ENCODE measurements at places on chromosomes 4 and X.

GRCh38 chrX:113804819-113805218 lies 779.1 kb upstream of the HTR2C start:
- no peak for DNase-seq

DNA sequence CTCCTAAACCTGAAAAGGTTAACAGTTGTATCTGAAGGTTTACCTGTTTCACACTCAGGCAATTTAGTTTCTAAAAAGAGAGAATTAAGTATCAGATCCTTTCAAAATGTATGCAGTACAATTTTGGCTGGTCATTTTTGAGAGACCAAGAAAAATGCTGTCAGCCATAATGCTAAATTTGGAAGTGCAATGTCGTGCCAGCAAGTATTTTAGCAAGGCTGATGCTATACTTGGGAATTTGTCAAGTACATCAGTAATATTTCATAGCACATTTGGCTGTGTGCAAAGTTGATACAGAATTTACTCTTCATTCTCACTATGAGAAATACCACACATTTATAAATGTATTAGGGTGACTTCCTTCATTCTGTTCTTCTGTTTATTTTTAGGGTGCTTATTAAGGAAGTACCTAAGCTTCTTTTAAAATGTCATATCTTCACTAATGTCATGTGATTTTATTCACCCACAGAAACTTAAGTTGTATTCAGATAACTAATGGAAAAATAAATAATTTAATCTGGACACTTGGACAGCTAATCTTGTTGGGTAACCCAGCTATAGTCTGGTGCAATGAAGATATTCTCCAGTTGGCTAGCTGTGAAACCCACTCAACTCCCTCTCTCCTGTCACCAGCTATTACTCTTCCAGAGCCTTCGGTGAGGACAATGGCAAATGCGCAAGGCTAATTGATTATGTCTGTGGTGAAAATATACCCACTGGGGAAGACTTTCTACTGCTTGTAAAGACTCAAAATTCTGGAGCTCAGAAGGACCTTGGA lies 84.2 kb upstream of the TLL1 start:
- DNase-seq = no peak

DNA sequence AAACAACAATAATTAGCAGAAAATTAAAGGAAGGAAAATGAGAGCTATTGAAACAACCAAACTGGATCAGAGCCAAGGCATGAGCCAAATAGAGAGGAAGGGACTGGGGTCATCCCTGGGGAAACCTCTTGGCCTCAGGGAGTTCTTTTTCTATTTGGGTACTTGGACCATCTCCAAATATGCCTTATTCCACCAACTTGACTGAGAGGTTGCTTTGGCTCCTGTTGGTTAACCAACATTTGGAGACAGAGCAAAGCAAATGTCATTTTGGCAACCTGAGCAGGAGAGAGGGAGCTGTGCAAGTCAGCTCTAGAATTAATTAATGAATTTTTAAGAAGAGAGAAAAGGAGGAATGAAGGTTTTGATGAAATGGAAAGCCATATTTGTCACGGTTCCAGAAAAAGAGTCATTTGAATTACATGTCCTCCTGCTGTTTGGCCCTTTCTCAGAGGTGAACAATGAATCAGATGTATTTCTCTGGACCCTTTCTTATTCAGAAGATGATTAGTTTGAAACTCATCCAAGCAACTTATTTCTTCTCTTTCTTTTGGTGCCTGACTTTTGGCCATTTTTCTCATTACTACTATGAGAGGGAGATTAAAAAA lies 119.1 kb downstream of the CNKSR2 start:
- DNase-seq = no peak

GRCh38 chr4:136414981-136415380 lies 1117.3 kb downstream of the PCDH18 start:
- no peak for DNase-seq

DNA sequence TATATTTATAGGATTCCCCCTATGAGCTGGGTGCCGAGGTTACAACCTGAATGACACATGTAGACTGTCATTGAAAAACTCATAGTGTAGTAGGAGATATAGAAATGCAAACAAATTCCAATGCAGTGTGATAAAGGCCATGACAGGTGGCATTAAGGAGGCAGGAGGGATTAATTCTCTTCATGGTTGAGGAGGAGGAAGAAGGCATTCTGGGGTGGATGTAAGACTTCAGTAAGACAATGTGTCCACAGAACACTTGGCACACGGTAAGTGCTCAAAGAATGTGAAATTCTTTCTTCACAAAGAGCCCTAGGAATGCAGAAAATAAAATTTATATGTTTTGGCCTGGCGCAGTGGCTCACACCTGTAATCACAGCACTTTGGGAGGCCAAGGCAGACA lies 136.5 kb downstream of the RBM47 start:
- no peak for DNase-seq

GRCh38 chr4:121953860-121954259 lies 2.0 kb upstream of the TRPC3 start:
- no peak for DNase-seq

- DNase-seq = no peak
These were observed 129.6 kb downstream of the ANK2 start for GRCh38 chr4:113179091-113179490.

DNA sequence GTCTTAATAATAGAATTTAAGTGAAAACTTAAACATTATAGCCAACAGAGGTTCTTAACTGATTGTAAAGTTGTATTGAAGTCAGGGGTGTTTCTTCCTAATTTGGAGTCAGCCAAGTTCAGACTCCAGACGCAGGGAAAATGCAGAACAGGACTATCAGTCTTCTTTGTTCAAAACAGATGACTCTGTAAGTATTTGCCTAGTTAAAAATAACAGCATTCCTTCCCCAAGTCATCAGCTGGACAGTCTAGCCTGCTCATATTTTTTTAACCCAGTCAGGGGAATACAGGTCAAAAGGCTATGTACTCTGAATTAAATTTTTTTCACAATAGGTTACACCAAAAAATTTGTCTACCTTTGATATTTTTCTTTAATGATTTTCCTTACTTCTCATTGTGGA lies 73.8 kb upstream of the DCLK2 start:
- DNase-seq = peak; percentile 59

DNA sequence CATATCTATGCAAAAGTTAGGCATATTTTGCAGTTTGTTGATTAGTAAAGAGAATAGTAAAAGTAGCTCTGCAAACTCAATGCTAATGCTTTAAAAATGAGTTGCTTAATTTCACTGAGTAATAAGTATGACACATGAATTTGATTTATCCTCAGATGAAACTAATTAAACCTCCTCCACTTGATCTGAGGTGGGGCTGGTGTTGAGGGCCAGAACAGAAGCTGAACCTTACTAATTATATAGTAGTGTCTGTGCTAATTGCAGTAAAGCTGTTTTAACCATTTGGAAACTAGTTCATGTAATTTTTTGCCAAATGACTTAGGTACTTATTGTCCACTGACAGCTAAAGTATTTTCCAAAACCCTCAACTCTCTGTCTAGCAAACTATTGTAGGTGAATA lies 7.7 kb upstream of the PGAM4 start:
- DNase-seq = no peak

DNA sequence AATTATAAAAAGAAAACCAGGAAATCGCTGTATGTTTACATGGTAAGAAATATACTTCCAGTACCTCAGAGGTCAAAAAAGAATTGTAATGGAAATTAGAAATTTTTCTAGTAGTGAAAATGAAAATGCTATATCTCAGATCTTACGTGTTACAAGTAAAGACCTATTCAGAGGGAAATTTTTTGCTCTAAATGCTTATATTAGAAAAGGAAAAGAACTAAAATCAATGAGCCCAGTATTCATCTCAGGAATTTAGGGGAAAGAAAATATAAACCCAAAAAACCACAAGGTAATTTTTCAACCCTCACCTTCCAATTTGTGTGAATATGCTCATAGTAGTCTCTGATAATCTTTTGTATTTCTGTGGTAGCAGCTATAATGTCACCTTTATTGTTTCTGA lies 145.6 kb downstream of the RAP1GDS1 start:
- no peak for DNase-seq

DNA sequence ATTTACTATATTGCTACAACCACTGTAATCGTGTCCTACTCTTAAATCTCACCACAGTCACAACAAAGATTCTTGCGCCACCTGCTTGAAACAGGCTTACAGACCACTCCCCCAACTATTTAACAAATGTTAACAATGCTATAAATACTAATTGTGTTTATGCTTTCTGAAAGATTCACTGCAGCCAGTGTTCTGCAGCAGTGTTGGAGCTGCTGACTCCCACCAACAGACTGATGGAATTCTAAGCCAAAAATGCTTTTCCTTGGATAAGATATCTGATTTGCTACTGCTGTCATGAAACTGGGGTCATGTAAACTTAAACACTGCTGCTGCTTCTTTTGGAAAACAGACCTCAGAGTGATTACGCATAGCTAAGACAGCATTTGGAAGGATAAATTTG lies 244.2 kb upstream of the MAB21L2 start:
- DNase-seq = peak; percentile 46

DNA sequence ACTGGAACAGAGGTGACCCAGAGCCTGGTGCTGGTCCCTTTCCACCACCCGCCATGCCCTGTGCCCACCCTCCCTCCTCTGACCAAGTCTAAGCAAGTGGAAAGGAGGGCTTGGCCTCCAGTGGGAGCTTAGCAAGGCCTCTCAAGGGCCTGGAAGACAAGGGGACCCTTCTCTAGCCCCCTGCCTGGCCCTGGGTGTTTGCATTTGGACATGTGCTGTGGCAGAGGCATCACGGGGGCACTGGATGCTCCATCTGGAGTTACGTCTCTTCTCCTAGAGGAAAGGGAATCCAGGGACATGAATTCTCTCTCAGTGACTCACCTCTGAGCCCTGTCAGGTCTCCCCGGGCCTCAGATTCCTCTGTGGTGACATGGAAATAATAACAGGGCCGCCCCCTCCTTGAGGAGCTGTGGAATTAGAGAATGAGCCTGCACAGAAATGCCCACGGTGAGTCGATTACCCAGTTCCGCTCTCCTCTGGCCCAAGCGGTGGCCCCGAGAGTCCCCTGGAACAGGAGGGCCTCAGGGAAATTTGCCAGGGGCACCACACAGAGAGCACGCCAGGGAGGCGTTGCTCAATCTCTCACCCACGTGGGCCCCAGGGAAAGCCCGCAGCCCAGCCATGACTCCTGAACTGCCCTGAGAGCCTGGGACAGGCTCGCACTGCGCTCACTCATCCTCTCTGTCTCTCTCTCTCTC lies 189.6 kb downstream of the BCOR start:
- peak; percentile 84 for DNase-seq

DNA sequence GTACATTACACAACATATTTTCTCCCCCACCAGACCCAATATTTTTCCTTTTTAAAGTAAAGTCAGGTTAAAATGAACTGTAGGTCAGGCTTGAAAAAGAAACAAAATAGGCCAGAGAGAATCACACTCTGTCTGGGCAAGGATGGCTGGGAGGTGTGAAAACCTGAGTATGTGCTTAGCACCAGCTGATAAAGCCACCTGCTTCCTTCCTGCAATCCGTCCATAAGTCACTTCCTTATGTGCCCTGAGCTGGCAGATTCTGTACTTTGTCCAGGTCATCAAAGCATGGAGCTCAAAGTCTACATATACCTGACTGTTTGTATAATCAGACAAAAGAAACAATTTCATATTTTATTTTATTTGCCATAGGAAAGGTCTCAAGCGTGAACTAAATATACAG lies 37.7 kb downstream of the ANTXR2 start:
- DNase-seq = no peak

- no peak for DNase-seq
These were observed 8.2 kb downstream of the CLCN3 start for GRCh38 chr4:169628579-169628978.

GRCh38 chr4:2961811-2962441 lies 1.3 kb downstream of the NOP14 start:
- no peak for DNase-seq

DNA sequence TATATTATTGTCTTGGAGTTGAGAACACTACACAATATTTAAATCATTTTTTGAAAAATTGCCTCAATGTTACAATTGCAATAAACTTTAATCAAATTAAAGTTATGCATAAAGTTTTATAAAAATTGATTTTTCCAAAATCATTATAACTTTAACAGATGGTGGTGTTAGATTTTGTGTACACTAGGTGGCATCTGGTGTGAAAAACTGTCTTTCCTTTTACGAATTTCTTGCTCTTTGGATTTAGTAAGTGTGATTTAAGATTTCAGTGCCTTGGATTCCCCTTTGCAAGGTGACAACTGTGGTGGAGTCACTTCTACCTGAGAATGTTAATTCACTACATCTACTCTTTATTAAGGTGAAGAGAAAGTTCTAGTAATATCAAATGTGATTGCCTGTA lies 91.6 kb downstream of the AREG start:
- no peak for DNase-seq

GRCh38 chrX:78665342-78665741 lies 6.2 kb upstream of the RTL3 start:
- DNase-seq = no peak

DNA sequence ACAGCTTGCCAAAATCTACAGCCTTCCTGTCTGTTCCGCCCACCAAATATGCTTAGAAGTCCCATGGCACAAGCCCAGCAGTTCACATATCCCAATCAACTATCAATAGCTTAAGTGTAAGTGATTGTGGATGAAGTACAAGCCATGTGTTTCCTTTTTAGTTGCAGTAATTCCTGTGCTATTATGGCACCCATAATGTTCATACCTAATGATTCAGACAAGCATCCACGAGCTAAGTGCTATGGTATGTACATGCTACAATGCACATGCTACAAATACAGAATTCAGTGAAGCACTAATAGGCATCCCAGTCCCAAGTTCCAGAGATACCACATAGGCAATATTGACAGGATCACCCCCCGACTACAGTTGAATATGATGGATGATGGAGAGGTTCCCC lies 94.5 kb downstream of the PCDH19 start:
- DNase-seq = no peak

DNA sequence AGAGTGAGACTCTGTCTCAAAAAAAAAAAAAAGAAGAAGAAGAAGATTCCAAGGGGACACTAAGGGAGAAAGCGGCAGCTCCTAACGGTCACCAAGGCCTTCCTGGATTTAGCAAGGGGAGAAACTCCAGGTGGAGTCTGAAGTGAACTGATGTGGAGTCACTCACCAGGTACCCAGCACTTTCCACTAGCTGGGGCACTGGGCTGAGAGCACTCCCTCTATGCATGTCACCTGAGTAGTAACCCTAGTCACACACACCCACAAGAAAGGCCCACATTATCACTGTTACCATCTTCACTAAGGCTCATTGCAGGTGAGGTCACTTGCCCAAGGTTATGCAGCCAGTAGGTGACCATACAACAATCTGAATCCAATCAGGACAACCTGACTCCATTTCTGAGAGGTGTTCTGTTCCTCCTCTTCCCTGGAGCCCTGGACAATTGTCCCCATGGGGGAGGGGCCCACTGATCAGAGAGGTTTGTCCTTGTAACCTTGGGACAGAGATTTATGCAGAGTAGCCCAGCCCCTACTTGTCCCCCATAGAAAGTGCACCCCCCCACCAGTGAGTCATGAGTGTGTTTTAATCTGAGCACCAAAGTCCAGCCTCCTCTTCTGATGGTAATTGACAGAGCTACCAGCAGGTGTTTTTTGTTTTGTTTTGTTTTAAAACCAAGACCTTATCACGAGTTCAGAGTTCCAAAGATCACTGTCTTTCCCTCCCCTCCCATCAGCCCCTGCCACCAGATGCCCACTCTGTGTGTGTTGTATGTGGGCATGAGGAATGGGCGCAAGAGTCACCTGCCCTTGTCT lies 5.9 kb upstream of the SASH3 start:
- no peak for DNase-seq

- DNase-seq = no peak
These were observed 5.9 kb downstream of the BCOR start for GRCh38 chrX:40091691-40092421.

GRCh38 chr4:173707658-173708419 lies 177.8 kb upstream of the HAND2 start:
- no peak for DNase-seq

- DNase-seq = peak; percentile 24
These were observed 490 bp downstream of the RWDD4 start for GRCh38 chr4:183658362-183659028.

GRCh38 chrX:121581885-121582284 lies 534.5 kb downstream of the GLUD2 start:
- DNase-seq = no peak

All from AG08395 (cell line).